ENCODE measurements at places on chromosomes 5 and 9.

DNA sequence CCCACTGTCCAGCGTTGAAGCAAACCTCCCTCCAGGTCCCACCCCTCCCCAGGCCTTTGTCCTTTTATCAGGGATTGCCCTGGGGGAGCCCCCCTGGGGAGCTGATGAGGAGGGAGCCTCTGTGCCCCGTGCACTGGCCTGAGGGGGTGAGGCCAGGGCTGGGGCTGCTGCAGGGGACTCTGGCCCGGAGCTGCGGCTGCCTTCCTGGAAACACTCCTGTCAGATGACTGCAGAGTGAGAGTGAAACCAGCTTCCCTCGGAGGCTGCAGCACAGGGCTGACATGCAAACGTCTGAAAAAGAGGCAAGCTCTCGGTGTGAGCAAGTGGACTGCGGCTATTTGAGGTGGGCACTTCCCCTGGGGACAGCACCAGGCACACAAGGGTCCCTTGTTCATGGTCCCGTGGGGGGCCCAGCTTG is 4.6 kb upstream of the TRAF2 start:
- DNase-seq, result no peak

DNA sequence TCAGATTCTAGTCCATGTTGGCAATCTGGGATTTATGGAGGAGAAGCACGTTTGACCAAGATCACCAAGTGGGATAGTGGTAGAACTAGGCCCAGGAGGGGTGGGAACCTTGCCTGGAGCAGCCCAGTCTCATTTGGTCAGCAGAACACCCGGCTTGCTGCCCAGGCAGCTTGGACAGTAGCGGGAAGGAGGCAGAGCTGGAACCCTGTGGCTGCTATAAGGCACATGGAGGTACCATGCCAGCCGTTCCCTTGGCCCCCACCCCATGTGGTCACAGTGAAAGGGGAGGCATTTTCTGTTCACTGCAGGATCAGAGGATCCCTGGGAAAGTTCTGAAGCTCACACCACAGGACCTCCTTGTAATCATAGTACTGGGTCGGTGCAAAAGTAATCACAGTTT is 75.4 kb upstream of the ORM1 start:
- DNase-seq, result no peak

DNA sequence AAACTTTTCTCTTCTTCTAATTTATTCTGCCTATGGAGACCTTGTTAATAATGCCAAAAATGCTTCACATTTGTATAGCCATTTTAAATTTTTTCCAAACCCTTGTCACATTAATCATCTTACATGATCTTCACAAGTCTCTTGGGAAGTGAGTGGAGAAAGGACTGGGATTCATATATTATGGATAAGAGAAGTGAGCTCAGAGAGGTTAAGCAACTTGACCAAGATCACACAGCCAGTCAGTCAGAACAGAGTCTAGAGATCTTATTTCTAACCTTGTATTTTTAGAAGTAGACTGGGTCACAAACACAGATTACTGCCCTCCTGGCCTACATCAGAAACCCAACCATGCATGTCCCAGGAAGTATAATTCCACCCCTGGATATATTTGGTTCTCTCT is 218.0 kb upstream of the ADRA1B start:
- DNase-seq, result no peak

DNA sequence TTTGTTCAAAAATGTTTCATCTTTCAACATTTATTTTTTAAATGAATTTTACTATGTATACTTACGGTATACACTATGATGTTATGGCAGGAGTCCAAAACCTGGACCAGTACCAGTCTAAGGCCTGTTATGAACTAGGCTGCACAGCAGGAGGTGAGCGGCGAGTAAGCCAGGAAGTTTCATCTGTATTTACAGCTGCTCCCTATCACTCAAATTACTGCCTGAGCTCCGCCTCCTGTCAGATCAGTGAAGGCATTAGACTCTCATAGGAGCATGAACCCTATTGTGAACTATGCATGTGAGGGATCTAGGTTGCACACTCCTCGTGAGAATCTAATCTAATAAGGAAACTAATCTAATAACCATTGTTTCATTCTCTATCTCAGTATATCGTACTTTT is 715.5 kb upstream of the PTPRD start:
- DNase-seq, result no peak

DNA sequence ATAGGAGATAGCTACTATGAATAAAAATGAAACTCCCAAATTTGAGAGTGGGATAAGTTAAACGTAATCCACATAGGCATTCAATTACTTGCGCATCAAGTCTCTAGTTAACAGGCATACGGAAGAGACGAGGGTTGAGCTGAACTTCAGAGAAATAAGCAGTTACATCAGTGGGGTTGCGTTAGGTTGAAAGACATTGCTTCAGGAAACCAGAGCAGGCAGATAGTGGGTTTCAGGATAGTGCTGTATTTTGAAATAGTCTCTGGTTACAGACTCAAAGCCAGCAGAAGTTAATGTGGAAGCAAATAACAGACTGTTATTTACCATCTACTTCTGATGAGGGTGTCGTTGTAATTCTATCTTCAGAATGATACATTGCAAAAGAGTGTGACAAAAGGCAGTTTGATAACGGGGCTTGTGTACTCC is 533.4 kb downstream of the PDE4D start:
- DNase-seq, result no peak

GRCh38 chr5:150036513-150036912 is 36.0 kb downstream of the HMGXB3 start:
- no peak for DNase-seq

DNA sequence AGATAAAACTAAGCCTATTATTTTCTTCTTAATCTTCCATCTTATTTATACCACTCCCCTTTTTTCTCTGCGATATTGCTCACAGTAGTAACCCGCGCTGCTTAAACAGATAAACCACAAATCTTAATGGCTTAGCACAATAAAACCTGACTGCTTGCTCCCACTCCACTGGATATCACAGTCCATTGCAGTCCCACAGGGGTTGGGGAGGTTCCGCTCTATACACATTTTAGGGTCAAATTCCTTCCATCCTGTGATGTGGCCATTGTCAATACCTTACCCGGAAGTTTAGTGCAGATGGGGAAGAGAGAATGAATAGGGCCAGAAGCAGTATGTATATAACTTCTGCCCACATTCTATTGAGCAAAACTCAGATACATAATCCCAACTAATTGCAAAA is 193.7 kb downstream of the RAB3C start:
- DNase-seq, result no peak
